ENCODE measurements at places on chromosomes 4 and X. TPM values are rescaled to one million over a fixed set of nuclear protein-coding genes. Genes with fewer than 3 reads are reported as not detected.

STBD1 gene
- 3.5 TPM for total RNA-seq

CD99 gene
- total RNA-seq, result 159 TPM

LRAT gene
- total RNA-seq, result 4.8 TPM

SYTL4 gene
- total RNA-seq, result 9.1 TPM

NPY1R gene
- 1.9 TPM for total RNA-seq

C1QTNF7 gene
- 0.45 TPM for total RNA-seq

PRIMPOL gene
- 20.0 TPM for total RNA-seq

FGA gene
- total RNA-seq, result 0.08 TPM

PAPSS1 gene
- 90.1 TPM for total RNA-seq
